ENCODE measurements at places on chromosomes 16 and 17.

DNA sequence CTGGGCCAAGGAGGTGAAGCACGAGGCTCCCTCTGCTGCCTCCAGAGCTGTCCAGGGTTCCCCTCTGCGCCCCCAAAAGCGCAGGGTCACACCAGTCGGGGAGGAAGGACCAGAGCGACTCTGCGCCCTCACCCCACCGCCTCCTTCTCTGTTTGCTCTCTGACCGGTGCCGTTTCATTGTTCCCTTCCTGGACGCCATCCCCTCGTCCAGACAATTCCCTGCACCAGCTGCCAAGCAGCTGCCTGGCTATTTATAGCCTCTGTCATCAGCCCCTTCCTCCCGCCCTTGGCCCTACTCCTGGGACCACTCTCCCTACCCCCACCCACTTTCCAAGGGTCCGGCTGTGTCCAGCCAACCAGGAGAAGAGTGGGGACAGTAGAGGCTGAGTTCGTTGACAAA, 68.8 kb upstream of the CREBBP start:
- DNase-seq: no peak
- no peak overlapping the region for H3K4me3 ChIP-seq
- peaks cover 12% of the 10 kb centered on the region for H3K27me3 ChIP-seq
- no peaks in the 10 kb centered on the region for H3K4me1 ChIP-seq
- no peak overlapping the region for H3K27ac ChIP-seq

GRCh38 chr17:78823282-78824046, 17.1 kb downstream of the USP36 start:
- H3K27me3 ChIP-seq: no peaks in the 10 kb centered on the region
- H3K4me1 ChIP-seq: peaks cover 25% of the 10 kb centered on the region

DNA sequence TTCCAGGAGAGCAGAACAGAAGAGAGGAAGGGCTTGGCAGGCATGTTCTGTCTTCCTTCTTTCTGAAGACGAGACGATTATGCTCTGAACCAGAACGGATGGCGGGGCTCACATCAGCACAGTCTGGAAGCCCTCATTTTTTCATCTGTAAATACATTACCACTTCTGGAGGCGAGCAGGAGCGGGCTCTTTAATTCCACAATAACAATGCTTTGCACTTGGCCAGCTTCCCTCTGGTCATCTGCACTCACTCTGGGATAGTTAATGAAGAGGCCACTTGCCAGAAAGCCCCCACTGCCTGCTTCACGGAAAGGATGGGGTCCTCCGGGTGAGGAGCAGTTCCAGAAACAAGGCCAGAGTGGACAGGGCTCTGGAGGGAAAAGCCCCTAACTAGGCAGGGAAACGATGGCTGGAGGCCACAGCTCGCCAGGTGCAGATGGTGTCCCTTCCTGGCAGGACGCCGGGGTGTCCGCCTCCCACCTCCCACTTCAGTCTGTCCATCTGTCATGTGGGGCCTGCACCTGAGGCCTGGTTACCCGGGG, 13.1 kb upstream of the BCAR1 start:
- H3K27ac ChIP-seq: no peak overlapping the region
- peaks cover 4% of the 10 kb centered on the region for H3K4me1 ChIP-seq
- H3K4me3 ChIP-seq: peak overlapping the region; percentile 73
- no peak for DNase-seq
- no peaks in the 10 kb centered on the region for H3K36me3 ChIP-seq

GRCh38 chr16:70750893-70751467, 50.0 kb downstream of the VAC14 start:
- no peaks in the 10 kb centered on the region for H3K27me3 ChIP-seq
- peaks cover 47% of the 10 kb centered on the region for H3K4me1 ChIP-seq
- no peaks in the 10 kb centered on the region for H3K36me3 ChIP-seq
- H3K27ac ChIP-seq: peak overlapping the region; percentile 58

GRCh38 chr17:21677126-21677910, 15.0 kb upstream of the KCNJ18 start:
- H3K36me3 ChIP-seq: no peaks in the 10 kb centered on the region
- peaks cover 7% of the 10 kb centered on the region for H3K27me3 ChIP-seq
- no peak for DNase-seq
- no peaks in the 10 kb centered on the region for H3K4me1 ChIP-seq
- no peak overlapping the region for H3K4me3 ChIP-seq

All from naive thymus-derived CD8-positive, alpha-beta T cell (primary cell).